ENCODE measurements at places on chromosomes 11 and 22. TPM values are rescaled to one million over a fixed set of nuclear protein-coding genes. Genes with fewer than 3 reads are reported as not detected.

Gene CRYBA4
- not detected for total RNA-seq

Gene TSPAN32
- under 0.01 TPM for total RNA-seq

Gene CFAP300
- 11.0 TPM for total RNA-seq

Gene MMP8
- total RNA-seq: under 0.01 TPM

Gene SCN2B
- under 0.01 TPM for total RNA-seq

Gene ENTHD1
- total RNA-seq: not detected

Gene PHETA2
- total RNA-seq: 15.8 TPM

Gene SLC43A3
- total RNA-seq: 15.9 TPM

Gene OR52I1
- not detected for total RNA-seq

Gene TMEM218
- 22.6 TPM for total RNA-seq

Gene CCDC188
- total RNA-seq: 1.3 TPM

Gene RIBC2
- not detected for total RNA-seq

Gene RGL4
- total RNA-seq: not detected

Gene FAM227A
- 1.6 TPM for total RNA-seq

Gene CKAP5
- 53.5 TPM for total RNA-seq

Gene KCNQ1OT1
- total RNA-seq: 4.9 TPM

Gene EFEMP2
- 94.0 TPM for total RNA-seq

Gene SLC29A2
- total RNA-seq: 0.14 TPM

Gene GAS2L1
- 4.0 TPM for total RNA-seq

Gene PICK1
- total RNA-seq: 5.7 TPM

Gene CHRM1
- not detected for total RNA-seq

Gene MPZL2
- total RNA-seq: not detected

Gene KRTAP5-9
- total RNA-seq: not detected

Gene BEST1
- total RNA-seq: 7.3 TPM

Gene CXCR5
- total RNA-seq: not detected

Gene BIK
- not detected for total RNA-seq

Gene ARVCF
- 4.8 TPM for total RNA-seq

Gene PDGFD
- total RNA-seq: 49.4 TPM

Gene KDM4E
- total RNA-seq: not detected

Gene TMEM191B
- total RNA-seq: 0.65 TPM

Gene KIRREL3
- 1.5 TPM for total RNA-seq

Gene PRCP
- 43.1 TPM for total RNA-seq

Gene PKNOX2
- total RNA-seq: 0.92 TPM

Gene POU2AF3
- 0.14 TPM for total RNA-seq

Gene NDUFS8
- total RNA-seq: 99.7 TPM

Gene FXYD2
- not detected for total RNA-seq

Gene FUT4
- 3.3 TPM for total RNA-seq

Gene OPCML
- total RNA-seq: not detected

Gene ZNRF3
- 2.3 TPM for total RNA-seq

Measured in smooth muscle cell of bladder (primary cell).